Left ventricle myocardium superior (tissue), 1 donor: ENCODE measurements at places on chromosomes 11 and 22. TPM values are rescaled to one million over a fixed set of nuclear protein-coding genes. Genes with fewer than 3 reads are reported as not detected.

Gene STT3A
- total RNA-seq = 58.6 TPM

Gene TESMIN
- total RNA-seq = 0.32 TPM

Gene TYR
- total RNA-seq = not detected

DNA sequence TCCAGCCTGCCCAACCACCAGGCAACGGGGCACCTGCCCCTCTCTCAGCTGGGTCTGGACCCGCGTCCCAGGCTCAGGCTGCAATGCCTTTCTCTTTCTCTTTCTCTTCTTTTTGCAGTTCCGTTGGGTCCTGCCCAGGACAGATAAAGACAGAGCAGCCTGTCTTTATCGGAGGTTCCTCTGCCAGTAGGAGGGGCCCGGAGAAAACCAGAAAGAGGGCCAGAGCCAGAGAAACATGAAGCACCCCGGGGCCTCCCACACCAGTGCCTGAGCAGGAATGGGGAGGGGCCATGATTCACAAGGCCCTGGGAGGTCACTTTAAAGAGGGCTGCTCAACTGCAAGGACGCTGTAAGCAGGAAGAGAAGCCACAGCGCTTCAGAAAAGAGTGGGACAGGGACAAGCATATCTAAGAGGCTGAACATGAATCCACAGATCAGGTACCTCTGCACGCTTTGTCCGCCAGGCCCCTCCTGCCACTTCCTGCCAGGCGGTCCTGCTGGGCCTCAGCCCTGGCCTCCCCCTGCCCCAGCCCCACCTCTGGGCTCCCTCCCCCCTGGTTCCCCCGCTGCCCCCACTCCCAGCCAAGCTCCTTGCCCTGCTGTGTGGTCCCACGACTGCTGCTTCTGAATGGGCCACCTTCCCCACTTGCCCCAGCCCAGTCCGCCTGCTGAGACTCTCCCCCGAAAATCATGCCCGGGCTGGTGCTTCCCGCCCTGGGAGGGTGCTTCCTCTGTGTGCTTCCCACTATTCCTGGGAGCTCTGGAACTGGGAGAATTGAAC lies at the start of gene APOBEC3C:
Gene APOBEC3C (plus strand): TSS at position 316 of the 781 bp plus-strand sequence. CDS start 106 bp downstream, at position 422.
- peak; percentile 77 for DNase-seq

GRCh38 chr11:116993599-116993998 lies 104.6 kb downstream of the SIK3 start:
- no peak for DNase-seq

GRCh38 chr11:18492888-18493287 lies 33.9 kb downstream of the TSG101 start:
- no peak for DNase-seq

DNA sequence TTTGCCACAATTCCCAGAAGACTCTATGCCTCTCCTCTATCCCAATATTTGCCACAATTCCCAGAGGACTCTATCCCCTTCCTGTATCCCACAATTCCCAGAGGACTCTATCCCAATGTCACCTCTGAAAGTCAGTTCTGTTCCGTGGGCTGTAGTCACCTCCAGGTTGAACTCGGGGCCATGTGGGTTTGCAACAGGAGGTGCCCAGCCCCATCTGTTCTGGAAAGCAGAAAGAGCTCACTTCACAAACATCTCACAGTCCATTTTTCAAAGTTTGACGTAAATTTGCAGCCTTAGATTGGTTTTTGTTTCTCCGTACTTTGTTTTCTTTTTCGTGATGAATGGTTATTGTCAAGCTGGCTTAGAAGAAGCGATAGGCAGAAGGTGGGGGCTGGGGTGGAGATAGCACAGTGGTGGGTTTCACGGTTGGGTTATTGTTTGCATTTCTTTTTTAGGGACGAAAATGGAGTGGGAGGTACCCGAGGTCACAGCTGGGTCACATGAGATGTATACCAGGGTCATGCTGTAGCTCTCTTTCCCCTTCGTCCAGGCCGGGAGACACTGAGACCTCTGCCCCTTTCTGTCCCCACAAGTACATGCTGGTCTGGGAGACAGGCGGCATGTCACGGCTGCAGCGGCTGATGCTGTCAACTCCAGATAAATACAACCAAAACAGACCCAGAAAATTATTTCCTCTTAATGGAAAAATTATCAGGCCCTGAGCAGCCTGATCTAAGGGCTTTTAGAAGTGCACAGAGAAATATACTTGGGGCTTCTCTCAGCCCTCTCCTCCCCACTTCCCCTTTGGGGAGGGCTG lies 374.5 kb downstream of the CADM1 start:
- no peak for DNase-seq

Gene C11orf21
- 66.5 TPM for total RNA-seq

Gene POLDIP3
- 39.4 TPM for total RNA-seq

Gene SPDYC
- total RNA-seq = not detected

DNA sequence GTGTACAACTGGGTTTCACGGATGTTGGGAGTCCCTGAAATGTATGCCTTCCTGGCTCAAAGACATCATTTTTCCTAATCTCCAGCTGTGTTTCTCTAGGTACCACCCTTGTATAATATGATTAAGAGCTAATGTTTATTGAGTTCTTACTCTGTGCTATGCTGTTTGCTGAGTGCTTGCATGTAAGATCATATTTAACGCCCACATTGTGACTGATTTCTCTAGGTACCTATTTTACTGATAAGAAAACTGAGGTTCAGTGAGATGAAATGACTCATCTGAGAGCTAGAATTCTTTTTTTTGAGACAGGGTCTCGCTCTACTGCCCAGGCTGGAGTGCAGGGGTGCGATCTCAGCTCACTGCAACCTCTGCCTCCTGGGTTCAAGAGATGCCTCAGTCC lies 42.6 kb downstream of the FAM227A start:
- no peak for DNase-seq

GRCh38 chr22:35505399-35506258 lies 35.0 kb upstream of the RASD2 start:
- no peak for DNase-seq

GRCh38 chr11:43116071-43116470 lies 195.7 kb upstream of the API5 start:
- DNase-seq = no peak

Gene OR52E8
- not detected for total RNA-seq

GRCh38 chr22:37053310-37054055 lies 1.9 kb downstream of the KCTD17 start:
- peak; percentile 72 for DNase-seq

- peak; percentile 57 for DNase-seq
Observed at GRCh38 chr11:76102802-76103201, 103.5 kb downstream of the WNT11 start.

Gene AASDHPPT
- 37.7 TPM for total RNA-seq

GRCh38 chr22:46763051-46763705 lies 728 bp downstream of the TBC1D22A start:
- peak; percentile 67 for DNase-seq

Gene RRM1
- 28.5 TPM for total RNA-seq

DNA sequence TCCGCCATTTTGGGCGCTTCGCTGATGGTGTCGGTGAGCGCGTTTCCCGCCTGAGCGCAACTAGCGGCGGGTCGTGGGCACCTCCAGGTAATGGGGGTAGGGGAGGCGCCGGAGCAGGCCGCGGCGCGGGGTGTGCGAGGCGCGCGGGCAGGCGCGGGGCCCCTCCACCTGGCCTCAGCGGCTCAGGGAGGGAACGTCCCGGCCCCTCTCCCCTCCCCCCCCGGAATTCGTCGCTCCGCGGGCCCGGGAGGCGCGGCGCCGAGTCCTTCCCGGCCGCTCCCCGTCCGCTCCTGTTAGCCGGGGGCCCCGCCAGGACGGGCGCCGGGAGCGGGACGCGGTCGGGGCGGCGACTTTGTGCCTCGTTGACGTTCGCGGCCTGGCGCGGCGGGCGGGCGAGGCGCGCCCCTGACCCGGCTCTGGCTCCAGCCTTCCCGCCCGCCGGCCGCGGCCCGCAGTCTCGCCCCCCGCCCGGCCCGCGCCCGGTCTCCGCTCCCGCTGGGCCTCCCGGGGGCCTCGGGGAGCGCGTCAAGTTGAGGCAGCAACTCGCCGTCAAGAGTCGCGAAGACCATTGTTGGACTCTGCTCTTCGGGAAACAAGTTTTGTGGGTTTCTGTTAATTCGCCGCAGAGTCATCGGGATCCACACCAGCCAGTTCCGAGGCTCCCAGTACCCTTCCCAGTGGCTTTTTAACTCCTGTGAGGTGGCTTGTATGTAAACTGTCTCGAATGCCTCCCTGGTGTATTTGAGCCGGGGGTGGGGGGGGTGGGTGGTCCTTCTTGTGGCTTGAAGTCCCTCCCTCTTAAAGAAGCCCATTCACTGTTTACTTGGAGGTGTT lies at the start of gene PPP6R3:
Gene PPP6R3 (plus strand): TSS at position 12 of the 834 bp plus-strand sequence. CDS start 76,913 bp downstream, outside the sequence.
- DNase-seq = no peak

Gene CTSW
- 1.1 TPM for total RNA-seq

DNA sequence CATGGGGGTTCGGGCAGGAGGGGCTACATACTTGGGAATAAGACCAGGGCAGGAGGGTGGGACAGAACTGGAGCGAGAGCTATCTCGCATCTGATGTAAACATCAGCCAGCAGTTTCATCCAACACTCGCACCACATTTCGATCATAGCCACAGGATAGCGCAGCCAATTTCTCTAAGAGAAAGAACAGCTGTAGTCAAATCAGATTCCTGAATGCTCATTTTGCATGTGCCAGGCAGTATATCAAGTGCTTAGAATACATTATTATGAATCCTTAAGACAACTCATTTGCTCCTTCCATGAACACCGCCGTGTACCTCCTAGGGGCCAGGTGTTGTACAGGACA lies 14.5 kb downstream of the DGCR2 start:
- DNase-seq = no peak

DNA sequence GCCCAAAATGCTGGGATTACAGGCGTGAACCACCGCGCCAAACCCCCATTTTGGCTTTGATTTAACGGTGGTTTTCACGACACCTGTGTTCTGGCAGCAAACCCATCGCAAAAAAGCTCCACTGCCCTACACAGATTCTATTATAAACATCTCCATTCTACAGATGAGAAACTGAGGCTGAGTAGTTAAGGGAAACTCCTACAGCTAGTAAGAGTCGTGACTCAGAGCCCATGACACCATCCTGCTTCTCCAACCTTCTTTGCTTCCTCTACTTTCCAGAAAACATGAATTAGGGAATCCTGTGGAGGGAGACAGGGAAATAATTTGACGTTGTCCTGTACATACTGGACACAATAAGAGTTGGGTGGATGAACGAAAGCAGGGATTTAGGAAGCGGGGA lies 429 bp upstream of the SNX15 start:
- no peak for DNase-seq

GRCh38 chr22:46522797-46523196 lies 14.6 kb downstream of the CELSR1 start:
- DNase-seq = no peak

DNA sequence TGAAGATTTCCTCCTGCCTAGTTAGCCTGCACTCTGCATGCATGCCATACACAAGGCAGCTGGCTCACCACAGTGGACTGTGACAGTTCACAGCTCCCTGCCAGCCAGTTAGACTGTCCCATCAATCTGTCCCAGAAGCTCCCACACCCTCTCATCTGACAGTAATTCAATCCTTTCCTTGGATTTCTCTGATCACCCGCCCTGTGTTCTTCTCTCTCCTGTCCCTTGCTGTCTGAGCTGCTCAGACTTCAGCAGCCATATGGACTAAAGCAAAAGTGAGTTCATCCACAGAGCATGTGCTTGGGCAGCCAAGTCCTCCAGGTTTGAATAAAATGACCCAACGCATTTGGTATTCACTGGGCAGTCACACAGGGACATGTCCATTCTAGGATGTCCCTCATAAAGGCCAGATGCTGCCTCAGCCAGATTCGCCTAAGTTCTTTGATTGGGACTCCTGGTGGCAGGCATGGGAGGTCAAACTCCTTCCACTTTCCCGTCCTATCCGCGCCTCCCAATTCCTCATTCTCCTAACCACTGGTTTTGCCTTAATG lies 54.5 kb upstream of the ZBTB44 start:
- no peak for DNase-seq

GRCh38 chr22:19291218-19291579 lies 320 bp downstream of the CLTCL1 start:
- peak; percentile 68 for DNase-seq

Gene TUG1
- 32.7 TPM for total RNA-seq

Gene SLC17A6
- not detected for total RNA-seq

GRCh38 chr11:19409307-19409706 lies 168.6 kb upstream of the E2F8 start:
- no peak for DNase-seq

GRCh38 chr11:68007498-68008380 lies 2.4 kb upstream of the ALDH3B1 start:
- no peak for DNase-seq

Gene RAB36
- total RNA-seq = 0.74 TPM

DNA sequence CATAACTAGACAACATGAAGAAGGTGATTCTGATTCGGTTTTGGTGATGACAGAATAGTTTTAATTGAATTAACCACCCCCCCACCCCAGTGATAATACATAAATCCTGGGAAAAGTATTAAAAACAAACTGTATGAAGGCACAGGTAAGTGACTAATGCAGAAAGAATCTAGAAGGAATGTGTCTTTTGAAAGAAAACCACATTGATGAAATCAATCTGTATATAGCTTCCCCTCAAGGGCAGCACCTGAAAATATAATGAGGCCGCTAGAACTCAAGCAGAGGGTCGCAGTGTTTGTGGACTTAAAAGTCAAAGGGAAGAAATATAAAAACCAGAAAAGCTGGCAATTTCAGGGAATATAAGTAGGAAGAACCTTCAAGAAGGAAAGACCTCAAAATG lies 580.5 kb upstream of the CHORDC1 start:
- DNase-seq = no peak

- DNase-seq = no peak
Observed at GRCh38 chr11:3119141-3119821, 45.8 kb downstream of the OSBPL5 start.

GRCh38 chr22:19855504-19856409 lies 1.1 kb upstream of the GNB1L start:
- peak; percentile 68 for DNase-seq

- DNase-seq = no peak
Observed at GRCh38 chr11:110185121-110185591, 92.0 kb downstream of the ZC3H12C start.

Gene SLC25A18
- total RNA-seq = 2.2 TPM

Gene SYT13
- 6.9 TPM for total RNA-seq

- no peak for DNase-seq
Observed at GRCh38 chr22:40877488-40877887, 15.6 kb upstream of the DNAJB7 start.

Gene NFAM1
- total RNA-seq = 2.0 TPM

GRCh38 chr11:123125169-123125568 lies 63.2 kb upstream of the HSPA8 start:
- DNase-seq = no peak

DNA sequence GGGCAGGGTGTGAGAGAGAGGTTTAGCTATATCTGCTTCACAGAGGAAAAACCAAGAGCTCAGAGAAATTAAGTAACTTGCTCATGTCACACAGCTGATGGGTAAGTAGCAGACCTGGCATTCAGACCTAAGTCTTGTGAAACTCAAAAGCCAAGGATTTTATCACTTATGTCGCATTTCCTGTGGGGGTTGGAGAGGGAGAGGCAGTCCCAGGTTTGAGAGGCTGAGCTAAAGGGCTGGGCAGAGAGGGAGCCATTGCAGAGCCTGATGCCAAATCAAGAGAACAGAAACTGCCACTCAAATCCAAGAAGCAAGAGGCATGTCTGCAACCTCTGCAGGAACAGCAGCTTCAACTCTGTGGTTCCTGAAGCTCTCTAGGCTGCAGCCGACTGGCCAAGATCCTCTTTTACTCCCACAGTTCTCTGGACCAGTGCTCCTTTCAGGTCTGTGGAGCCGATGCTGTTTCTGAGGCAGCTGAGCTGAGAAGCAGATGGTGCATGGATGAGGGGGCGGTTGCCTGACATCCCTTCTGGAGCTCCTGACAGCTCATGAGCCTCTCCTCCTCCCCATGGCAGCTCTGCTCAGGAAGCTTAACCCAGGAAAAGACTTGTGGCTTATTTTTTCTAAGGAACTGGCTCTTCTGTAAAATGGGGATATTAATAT lies 47.6 kb upstream of the NAV2 start:
- DNase-seq = no peak
